ENCODE measurements at places on chromosomes 1 and 21.

DNA sequence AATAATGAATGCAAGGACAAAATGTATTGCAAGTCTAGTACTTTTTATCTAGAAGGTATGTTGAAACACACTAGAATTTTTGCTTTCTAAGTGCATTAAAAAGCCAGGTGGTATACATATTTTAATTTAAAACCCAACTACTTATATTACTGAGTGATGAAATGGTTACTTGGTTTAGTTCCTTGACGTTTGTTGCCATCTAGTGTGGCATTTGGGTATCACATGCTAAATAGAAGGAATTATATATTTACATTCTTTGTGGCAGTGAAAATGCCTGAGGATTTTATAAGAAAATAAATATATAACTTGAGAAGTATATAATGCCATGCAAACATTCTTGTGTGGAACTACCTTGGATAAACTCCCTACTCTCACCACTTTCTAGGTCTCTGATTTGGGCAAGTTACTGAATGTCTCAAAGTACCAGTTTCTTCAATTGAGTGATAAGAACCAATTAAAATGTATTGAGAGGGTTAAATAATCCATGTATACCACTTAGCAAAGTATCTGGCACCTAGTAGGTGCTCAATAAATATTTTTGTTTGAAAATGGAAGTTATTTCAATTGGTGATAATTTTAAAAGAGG is 69.6 kb downstream of the SDCCAG8 start:
- DNase-seq, result no peak

GRCh38 chr1:24340770-24341169 is 21.6 kb downstream of the GRHL3 start:
- DNase-seq, result no peak

DNA sequence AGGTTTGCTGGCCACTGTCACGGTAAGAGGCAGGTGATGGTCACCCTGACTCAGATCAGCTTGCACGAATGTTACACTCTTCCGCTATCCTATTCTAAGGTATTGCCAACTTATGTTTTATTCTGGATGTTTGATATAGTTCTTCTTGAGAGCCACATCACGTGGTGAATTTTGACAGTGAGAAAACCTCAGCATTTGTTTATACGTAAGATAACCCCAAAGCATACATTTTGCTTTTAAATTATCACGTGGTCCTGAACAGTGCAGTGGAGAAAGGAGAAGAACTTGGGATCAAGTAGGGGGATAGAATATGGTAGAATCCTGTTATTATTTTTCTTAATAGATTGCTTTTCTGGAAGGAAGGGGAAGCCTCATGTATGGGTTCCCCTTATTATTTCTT is 16.6 kb downstream of the ATP1A1 start:
- no peak for DNase-seq

GRCh38 chr1:32791881-32792280 is 25.3 kb downstream of the YARS1 start:
- no peak for DNase-seq

DNA sequence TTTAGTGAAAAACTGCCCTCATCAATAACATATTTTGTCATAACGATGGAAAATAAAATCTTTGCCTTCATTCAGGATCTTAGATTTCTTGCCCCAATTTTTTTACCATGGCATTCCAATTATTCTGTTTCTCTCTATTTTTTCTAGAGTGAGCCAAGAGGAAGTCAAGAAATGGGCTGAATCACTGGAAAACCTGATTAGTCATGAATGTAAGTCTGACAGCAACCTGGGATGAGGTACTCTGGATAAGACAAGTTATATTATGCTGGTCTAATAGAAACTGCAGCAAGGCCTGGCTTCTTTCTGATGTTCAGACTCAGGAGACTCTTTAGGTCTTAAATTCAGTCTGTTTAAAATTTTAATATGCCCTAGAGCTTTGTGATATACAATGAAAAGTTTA is 3.5 kb downstream of the RGS4 start:
- no peak for DNase-seq

DNA sequence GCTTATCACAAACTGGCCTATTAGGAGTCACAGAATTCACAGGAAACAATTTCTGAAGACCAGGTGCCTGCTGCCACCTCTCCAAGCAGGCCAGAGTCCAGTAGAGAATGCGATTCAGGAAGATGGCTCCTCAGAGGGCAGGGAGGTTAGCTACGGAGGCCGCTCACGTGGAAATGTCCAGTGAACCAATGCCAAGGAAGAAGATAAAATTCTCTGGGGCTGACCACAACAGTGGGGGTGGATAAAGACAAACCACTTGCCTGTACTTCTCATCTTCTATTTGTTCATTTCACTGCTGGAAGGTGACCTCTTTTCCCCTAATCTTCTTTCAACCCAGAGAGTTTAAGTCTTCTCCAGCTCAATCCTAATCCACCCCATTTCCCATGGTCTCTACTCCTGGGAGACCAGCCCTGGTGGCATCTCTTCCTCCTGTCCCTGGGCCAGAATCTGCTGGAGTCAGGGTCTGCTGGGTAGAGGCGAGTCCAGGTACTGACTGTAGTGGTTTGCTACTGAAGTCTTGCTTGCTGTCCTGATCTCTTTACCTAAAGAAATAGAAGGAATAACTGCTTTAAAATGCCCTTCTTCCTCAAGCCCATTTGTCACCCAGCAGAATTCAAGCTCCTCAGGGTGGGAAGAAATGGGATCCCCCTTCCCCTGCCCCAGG is 3.2 kb downstream of the PSRC1 start:
- DNase-seq, result no peak

- no peak for DNase-seq
Measured at GRCh38 chr21:26916799-26917198, 50.1 kb downstream of the ADAMTS5 start.

DNA sequence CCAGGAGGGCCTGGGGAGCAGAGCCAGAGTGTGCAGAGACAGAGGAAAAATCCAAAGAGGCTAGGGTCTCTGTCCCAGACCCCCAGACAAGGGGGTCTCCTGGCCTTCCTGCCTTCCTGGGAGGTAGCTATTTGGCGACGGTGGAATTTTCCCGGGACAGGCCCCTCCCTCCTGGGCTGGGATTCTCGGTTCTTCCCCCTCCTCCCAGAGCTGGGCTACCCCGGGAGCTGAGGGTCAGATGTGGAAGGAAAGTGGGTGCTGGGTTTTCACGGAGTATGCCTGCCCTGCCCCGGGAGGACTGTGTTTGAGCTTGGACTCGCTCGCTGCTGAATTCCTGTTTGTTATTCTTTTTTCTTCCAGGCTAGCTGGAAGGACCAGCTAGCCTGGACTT is 759 bp downstream of the AMPD2 start:
- no peak for DNase-seq
